ENCODE measurements at places on chromosomes 6 and 20.

GRCh38 chr20:43397147-43397546 is 60.5 kb upstream of the SRSF6 start:
- DNase-seq: no peak

GRCh38 chr20:35768731-35769664 is 2.8 kb upstream of the PHF20 start:
- peak; percentile 93 for DNase-seq

DNA sequence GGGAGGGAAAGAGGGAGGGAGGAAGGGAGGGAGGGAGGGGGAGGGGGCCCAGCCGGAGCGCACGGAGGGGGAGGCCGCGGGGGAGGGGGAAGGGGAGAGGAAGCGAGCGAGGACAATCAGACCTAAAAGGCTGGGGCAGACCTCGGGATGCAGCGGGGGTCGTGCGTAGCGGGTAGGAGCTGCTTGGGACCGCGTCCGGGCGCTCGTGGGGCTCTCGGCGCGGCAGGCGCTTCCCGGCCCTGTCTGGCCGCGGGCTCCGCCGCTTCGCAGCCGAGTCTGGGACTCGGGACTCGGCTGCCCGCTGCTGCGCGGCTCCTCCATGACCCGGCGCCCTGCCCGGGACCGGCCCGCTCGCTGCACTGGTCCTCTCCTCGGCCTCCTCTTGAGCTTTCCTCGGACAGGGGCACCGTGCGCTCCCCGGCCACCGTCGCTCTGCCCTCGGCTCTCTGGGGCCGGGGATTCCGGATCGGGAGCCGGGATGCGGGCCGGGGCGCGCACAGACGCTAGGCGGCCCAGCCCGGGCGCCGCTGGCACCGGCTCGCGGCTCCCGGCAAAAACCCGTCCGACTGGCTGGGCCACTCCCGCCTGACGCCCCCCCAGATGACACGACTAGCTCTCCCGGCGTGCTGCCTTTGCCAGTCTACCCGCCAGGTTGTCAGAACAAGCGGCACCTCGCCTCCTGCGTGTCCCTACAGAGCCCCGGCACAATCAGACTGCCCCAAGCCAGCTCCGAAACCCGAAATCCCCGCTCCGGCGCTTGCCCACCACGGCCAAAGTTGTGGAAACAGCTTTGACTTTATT is 2.2 kb downstream of the TFAP2A start:
- no peak for DNase-seq

- DNase-seq: no peak
Measured at GRCh38 chr20:23103284-23104018, 17.3 kb upstream of the CD93 start.

DNA sequence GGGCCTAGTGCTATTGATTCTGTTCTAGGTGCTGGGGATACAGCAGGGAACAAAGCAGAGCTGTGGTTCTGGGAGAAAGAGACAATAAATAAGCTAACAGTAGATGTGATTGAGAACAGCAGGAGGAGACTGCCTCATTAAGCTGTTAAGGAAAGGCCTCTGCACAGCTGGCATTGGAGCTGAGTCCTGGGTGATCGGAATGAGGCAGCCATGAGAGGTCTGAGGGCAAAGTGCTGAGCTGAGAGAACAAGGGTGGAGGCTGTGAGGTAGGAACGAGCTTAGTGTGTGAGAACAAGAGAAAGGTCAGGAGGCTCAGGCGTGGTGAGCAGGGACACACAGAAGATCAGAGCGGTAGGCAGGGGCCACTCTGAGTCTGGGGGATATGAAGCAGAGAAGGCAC is 18.3 kb downstream of the DDX27 start:
- no peak for DNase-seq

DNA sequence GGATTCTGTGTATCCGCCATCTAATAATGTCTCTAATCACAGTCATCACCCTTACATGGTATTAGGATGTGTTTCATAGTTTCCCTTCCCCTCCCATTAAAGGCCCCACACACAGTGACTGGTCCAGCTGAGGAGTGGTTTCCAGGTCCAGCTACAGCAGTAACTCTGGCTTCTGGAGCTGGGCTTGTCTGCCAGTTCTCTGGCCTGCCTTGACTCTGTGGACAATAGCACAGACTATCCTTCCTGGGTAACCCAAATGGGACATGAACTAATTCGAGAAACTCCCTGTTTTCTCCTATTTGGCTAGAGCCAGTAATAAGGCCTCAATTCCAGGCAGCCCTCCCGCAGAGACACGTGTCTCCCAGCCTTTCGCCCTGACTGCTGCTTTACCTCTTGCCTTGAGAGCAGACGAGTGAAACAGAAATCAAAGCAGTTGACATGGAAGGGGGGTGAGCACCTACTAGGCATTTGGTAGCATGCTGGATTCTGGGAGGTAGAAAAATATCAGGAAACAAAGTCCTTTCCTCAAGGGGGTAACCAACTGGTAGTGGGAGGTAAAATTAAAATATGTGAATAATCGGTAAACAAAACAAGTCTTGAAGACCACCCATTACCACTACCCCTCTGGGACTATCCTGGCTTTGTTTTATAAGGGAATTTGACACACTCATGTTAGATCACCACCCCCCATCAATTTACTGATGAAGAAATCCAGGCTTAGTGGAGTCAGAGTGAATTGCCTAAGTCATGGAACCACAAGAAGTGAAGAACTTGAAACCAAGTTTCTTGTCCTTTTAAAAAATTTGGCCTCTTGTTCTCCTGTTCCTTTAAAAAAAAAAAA is 1.2 kb downstream of the TRAF3IP2 start:
- DNase-seq: peak; percentile 82

DNA sequence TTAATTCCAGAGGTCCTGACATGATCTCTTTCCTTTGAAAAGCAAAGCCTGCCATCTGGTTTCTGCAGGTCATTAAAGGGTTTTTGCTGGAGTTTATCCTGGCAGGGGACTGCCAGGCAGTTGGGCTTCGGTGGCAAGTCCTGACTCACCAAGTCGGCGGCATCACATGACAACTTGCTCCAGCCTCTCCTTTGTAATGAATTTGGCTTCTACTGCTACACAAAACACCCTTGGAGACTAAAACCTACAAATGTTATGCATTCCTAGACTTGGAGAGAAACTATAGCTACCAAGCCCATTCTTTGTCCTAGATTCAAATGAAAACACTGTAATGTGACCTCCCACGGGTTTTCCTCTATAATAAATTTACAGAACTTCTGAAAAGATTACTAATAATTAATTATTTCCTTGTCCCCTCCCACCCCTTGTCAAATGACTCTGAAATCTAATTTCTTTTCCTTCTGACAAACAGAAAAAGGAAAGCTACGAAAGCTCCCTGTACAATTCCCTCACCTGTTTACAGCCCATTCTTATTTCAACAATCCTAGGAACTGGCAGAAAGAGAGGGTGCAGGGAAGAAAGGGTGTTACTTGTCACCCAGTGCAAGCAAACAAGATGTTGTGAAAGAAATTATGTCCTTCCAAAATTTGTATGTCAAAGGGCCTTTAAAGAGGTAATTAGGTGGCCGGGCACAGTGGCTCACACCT is 62.9 kb downstream of the QRSL1 start:
- peak; percentile 67 for DNase-seq

GRCh38 chr6:44660561-44661220 is 273.2 kb downstream of the CDC5L start:
- peak; percentile 95 for DNase-seq

DNA sequence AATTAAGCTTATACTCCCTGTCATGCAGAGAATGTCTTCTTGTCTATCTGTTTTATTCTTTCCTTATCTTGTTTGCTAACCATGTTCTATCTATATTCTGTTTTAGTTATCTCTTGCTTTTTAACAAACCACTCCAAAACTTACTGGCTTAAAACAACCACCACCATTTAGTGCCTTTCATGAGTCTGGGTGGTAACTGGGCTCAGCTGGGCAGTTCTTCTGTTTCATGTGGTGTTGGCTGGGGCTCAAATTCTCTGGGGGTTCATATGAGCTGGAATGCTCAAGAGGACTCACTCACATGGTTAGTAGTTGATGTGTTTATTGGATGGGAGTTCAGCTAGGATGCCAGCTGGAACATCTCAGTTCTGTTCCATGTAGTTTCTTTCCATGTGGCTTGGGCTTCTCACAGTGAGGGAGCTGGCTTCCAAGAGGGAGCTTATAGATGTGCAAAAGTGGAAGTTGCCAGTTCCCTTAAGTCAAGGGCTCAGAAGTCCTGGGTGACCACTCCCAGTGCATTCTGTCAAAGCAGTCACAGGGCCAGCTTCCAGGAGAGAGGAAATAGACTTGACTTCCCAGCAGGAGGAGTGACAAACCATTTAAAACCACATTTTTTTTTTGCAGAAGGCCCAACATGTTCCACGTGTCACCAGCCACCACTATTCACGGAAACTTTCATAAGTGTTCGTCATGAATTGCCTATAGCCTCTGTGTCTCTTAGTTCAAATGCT is 70.4 kb downstream of the PLCB4 start:
- no peak for DNase-seq
